ENCODE measurements at places on chromosomes 1 and 21.

GRCh38 chr1:14371771-14372497, 226.6 kb upstream of the KAZN start:
- DNase-seq = no peak

DNA sequence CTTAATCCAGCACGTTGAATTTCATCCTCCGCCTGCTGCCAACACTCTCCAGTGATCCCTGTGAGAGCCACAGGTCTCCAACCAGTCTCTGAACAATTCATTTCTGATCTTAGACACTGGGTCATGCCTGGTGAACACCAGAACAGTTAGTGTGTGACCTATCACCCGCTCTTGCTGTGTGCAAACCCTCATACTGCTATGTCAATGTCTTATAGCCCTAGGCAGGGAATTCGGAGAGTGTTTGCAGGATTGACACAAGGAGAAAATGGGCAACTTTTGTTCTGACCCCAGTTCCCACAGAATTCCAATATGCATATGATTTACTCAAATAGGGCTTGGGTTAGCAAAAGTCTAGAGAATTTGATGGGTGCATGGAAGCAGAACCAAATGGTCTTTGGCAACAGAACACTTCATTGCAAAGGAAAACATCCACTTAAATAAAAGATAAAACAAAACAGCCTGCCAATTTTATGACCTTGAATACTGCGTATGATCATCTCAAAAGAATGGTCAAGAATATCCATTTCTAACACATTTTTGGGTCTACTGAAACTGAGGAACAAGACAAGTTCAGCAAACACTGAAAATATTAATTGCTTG, 23.0 kb upstream of the GUCA2B start:
- DNase-seq = no peak

- no peak for DNase-seq
These were observed 57.1 kb upstream of the ADAM30 start for GRCh38 chr1:119953266-119953998.

DNA sequence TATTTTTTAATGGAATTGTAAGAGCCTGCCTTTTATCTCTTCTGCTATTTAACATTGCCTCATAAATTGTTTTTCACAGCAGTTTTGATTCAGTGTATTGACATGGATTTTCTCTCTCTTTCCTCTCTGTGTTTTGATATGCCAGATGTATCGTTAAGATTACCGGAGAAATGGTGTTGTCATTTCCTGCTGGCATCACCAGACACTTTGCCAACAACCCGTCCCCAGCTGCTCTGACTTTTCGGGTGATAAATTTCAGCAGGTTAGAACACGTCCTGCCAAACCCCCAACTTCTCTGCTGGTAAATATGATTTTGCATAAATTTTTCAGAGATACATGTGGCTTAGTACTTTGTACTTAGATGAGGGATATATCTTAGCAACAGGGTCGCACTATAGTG, 23.1 kb upstream of the DYNLT5 start:
- DNase-seq = no peak

DNA sequence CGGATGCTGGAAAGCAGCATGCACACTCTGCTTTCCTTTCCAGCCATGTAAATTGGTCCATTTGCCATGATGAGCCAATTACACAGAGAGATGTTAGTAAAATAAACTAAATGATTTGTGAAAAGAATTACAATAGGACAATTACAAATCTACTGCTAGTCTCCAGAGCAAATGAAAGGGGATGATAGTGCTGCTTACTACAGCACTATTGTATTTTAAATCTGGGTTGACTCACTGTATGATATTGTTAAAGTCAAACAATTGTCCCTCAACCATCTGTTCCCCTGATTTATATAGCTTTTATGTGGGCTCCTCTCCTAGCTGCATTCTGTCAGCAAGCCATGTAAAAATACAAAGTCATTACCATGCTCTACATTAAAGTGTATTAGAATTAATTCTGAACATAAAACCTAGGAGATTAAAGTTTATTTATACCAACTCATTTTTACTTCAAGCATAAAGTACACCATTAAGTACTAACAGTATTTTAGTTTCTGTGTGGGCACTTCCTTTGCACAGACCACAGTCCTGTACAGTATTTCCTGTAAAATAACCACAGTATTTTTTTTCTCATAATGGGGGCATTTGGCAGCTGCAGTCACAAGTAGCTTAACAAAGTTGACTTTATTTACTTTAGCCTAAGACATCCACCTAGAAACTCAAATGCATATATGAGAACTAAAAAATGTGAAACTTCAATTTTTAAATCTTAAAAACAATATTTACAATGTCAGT, 135.8 kb downstream of the VAV3 start:
- no peak for DNase-seq

- no peak for DNase-seq
These were observed 46.9 kb downstream of the GIPC2 start for GRCh38 chr1:78092643-78093042.

DNA sequence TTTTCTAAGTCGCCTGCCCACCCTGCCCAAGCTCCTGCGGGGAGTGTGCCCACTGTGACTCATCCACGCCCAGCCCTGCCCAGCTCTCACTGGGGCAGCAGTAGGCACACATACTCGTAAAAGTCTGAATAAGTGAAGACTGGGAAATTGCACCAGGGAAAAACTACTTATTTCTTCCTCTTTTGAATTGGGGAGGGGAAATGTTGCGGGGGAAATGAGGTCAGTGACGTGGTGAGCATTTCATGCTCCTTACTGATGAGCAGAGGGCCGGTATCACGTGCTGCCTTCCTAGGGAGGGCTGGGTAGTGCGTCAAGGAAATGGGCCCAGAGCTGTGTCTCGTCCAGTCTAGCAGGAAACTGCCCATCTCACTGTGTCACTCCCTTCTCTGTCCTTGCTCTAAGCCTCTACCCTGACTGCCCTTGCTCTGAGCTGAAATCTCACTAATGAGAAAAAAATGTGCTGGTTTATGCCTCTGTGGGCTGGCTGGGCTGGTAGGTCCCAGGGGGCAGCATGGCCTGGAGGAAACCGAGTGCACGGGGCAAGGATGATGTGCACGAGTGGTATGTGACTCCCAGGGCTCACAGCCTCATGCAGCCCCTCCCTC, 13.5 kb upstream of the TNFRSF1B start:
- no peak for DNase-seq

- DNase-seq = no peak
These were observed 1.0 kb downstream of the ERVH48-1 start for GRCh38 chr21:42924433-42924751.

GRCh38 chr21:31498985-31499384, 154.9 kb upstream of the TIAM1 start:
- no peak for DNase-seq

GRCh38 chr1:88141499-88142074, 542.5 kb upstream of the PKN2 start:
- DNase-seq = no peak

GRCh38 chr1:9062021-9062471, 7.4 kb downstream of the SLC2A5 start:
- no peak for DNase-seq

DNA sequence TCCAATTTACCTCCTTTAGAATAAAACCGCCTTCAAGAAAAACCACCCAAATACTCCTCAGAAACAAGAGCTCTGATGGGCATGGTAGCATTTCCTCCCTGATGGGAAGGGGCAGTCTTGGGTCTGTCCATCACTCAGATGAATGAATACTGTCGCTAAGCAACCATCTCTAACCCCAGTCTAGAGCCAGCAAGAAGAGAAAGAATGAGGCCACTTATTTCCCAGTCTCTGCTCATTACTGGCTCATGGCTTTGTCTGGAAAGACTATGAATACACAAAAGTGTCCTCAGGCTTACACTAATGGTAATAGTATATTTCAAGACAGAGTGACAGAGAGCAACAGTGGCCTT, 51.0 kb upstream of the F3 start:
- DNase-seq = no peak

DNA sequence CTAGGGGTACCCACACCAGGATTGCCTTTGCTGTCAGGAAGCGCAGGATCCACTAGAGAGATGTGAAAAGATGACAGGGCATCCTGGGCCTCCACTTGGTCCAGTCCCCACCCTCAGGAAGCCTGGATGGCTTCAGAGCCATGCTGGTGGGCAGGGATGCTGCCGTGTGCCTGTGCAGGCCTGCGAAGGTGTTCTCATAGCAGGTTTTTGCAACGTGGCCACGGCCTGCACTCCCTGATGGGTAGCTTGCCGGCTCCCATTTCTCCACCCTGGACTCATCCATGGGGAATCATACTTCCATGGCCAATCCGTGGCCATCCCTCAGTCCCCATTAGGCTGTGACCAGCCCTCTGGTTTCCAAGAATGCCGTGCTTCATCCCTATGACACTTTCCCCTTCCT, 34.1 kb upstream of the CNTN2 start:
- DNase-seq = no peak

GRCh38 chr1:85473390-85473789, 8.4 kb upstream of the DDAH1 start:
- DNase-seq = no peak

- no peak for DNase-seq
These were observed 1.2 kb upstream of the PSMB2 start for GRCh38 chr1:35642471-35642955.

- no peak for DNase-seq
These were observed 187.1 kb downstream of the LMO4 start for GRCh38 chr1:87515781-87516180.

GRCh38 chr1:119188926-119189325, 48.5 kb upstream of the WARS2 start:
- DNase-seq = no peak

DNA sequence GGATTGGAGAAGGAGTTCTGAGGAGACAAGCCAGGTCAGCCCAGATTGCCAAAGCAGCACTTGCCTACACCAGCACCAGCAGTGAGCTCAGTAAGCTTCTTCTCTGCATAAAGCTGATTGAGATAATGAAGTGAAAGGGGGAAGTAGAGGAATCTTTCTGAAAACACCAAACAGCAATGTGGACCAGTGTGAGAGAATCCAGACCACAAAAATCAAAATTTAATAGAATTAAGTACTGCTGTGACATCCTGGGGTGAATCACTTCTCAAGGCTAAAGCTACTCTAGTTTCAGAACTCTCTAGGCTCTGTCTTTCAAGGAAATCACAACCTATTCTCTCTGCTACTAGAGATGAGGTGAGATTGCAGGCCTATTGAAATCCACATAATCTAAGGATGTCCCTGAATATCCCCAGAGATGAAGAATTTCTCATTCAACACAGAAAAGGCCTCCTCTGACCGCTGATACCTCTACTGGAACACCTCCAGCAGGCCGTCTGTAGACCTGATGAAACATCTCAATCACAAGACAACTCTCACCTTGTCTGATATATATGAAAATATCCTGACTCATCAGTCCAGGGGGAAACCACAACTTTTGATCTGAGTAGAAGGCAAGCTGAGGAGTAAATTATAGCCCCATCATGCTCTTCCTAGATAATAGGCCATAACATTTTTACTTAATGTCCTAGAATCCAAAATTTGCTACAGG, at the start of gene FCRL4:
Gene FCRL4 (minus strand): TSS at position 127 of the 709 bp plus-strand sequence. CDS start 141 bp downstream, outside the sequence.
- no peak for DNase-seq

DNA sequence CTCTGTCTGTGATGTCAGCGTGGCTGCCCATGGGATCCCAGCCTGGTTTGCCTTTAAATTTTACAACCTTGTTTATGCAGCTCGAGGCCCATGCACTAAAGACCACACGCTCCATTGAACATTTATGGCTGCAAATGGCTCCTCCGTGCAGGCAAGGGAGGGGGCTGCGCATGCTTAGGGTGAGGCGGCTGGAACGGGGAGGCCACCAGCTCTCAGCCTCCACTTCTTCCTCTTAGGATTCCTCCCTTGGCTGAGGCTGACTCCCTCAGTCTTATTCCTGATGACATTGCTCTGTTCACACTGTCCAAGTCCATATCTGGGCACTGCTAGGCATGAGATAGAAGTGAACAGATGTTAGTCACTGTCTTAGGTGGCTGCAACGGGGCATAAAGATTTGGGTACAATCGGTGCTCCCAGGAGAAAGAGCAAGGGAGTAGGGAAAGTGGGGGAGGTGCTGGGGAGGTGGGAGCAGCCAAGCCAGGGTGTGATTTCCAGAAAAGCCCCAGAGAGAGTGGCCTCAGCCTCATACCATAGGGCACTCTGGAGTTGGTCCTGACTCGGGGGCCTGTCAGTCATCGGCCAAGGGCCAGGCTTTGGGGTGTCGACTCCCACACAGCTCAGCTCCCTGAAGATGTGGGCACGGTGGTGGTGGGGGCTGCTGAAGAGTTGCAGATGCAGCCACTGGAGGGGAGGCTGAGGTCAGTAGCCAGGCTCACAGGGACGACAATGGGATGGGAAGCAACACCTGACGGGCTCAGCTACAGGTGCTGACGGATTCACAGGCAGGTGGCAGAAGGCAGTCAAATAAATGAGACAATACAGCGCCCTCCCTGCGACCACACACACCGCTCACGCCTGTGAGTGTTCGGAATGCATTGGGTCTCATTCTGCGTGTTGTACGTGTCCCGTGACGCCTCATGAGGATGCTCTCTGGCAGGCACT, 37.3 kb upstream of the ACTL8 start:
- no peak for DNase-seq

- DNase-seq = no peak
These were observed 7.0 kb downstream of the TMPRSS2 start for GRCh38 chr21:41500931-41501381.

GRCh38 chr1:199046618-199047017, 407.8 kb downstream of the PTPRC start:
- no peak for DNase-seq

DNA sequence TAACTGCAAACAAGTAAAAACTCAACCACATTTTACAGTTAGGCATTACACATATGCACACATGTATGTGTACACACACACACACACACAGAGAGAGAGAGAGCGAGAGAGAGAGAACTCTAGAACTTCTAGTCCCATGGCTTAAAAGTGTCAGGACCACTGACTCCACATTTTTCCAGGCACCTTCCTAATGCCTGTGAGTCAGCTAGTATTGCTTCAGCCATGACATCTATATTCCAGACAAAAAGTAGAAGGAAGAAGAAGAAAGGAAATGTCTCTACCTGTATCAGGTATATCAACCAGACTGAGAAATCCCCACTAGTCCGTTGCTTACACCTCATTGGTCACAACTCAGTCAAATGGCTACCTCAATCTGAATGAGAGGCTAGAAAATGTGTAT, 31.9 kb upstream of the TACSTD2 start:
- DNase-seq = no peak

- no peak for DNase-seq
These were observed 39.5 kb downstream of the ERI3 start for GRCh38 chr1:44315521-44315920.

DNA sequence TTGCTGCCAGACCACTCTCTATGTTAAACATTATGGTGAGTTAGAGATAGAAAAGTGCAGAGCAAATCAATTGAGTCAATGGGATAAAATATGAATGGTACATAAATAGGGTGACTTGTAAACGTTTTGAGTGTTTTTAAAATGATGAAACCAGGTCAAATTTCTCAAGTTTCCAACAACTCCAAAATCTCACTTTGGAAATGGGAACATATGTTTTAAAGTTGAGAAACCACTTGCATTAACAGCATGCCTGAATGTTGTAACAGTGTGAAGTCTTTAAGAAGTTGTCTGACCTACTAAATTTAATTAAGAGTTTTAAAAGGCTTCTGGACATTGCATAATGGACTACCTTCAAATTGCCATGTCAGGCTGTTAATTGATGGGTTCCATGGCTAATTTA, 33.6 kb upstream of the RAVER2 start:
- no peak for DNase-seq

- DNase-seq = no peak
These were observed 31.3 kb downstream of the FCRL5 start for GRCh38 chr1:157521056-157521455.
